Lung (tissue), 17 donors: ENCODE measurements at places on chromosomes 11 and 22.

- DNase-seq, result peak; percentile 64
Measured at GRCh38 chr11:85941380-85941973, 86.3 kb downstream of the CCDC83 start.

- DNase-seq, result peak; percentile 23
Measured at GRCh38 chr11:124612567-124613246, 1.5 kb downstream of the PANX3 start.

DNA sequence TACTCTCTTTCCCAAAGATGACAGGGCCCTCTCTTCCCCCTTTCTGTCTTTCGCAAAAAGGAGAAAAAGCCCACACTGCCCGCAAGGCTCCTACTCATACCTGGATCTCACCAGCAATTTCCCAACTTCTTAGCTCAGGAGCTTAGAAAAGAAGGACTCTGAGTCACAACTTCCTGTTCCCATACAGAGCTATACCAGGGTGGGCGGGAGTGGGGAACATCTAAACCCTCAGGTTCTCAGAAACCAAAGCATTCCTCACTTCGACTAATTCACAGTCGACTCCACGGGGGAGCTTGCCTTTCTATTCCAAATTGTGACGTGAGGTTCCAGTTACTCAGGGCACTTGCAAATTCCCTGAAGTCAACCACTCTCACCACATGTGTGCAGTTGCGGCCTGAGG is 61.9 kb downstream of the MTNR1B start:
- no peak for DNase-seq

DNA sequence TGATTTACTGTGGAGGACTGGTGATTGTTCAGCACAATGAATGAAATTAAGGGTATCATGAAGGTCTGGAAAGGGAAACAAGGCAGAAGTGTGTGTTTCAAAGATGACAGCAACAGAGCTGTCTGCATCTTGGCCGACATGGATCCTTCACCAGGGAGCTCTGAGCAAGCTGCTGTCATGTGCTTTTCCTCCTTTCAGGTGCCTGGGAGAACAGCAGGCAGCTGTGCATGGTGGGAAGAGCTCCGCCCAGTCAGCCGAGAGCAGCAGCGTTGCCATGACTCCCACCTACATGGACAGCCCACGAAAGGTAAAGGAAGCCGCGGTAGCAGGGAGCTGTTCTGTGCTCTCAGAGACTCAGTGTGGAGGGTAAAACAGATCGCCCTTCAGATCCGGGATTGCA is 87.1 kb upstream of the YWHAH start:
- DNase-seq, result peak; percentile 57

GRCh38 chr22:41239443-41240128 is 1.1 kb downstream of the CHADL start:
- no peak for DNase-seq
